ENCODE measurements at places on chromosomes 5 and 9. TPM values are rescaled to one million over a fixed set of nuclear protein-coding genes. Genes with fewer than 3 reads are reported as not detected.

- no peaks in the 10 kb centered on the region for H3K36me3 ChIP-seq
- no peak for DNase-seq
- H3K27me3 ChIP-seq = no peaks in the 10 kb centered on the region
- no peak overlapping the region for H3K27ac ChIP-seq
Observed at GRCh38 chr5:18378066-18378465, 743.8 kb downstream of the TAF11L14 start.

DNA sequence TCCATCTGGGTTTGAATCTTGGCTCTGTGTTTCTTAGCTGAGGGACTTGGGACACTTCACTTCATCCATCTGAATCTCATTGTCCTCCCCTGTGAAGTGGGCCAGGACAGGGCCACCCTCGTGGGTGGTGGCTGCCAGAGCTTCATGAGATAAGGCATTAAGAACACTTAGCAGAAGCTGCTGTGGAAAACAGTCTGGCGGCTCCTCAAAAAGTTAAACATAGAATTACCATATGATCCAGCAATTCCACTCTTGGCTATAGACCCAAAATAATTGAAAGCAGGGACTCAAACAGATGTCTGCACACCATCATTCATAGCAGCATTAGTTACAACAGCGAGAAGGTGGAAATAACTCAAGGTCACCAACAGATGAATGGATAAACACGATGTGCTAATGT is 42.4 kb upstream of the GGTA1 start:
- no peak overlapping the region for H3K27ac ChIP-seq
- no peak for DNase-seq
- no peak overlapping the region for H3K4me3 ChIP-seq

DNA sequence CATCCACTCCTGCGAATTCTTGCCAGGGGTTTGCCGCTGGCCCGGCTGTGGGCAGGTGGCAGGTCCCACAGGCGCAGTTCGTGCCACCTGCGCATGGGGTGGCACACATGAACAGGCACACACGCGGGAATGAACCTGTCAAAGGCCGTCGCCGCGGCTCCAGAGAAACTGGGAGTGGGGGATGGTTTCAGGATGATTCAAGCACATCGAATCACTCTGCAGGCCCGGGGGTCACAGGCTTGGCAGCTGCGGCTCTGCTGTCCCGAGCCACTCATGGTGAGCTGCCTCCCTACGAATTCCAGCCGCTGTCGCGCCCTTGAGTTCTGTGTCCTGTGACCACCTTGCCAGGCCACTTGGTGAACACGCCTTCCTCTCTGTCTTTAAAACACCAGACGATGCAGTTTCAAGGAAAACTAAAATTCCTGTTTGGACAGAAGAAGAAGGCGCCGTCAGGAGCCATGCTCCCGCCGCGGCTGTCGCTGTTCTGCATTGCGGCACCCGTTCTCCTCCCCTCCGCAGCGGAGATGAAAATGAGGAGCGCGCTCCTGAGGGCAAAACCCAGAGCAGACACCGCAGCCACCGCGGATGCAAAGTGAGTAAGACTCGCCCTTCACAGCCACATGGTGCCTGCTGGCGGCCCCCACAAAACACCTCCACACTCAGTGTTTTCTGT is 15.4 kb upstream of the EXOC3 start:
- no peaks in the 10 kb centered on the region for H3K27me3 ChIP-seq
- DNase-seq = no peak
- H3K4me1 ChIP-seq = peaks cover 22% of the 10 kb centered on the region
- H3K27ac ChIP-seq = no peak overlapping the region
- no peak overlapping the region for H3K4me3 ChIP-seq

- H3K36me3 ChIP-seq = no peaks in the 10 kb centered on the region
- H3K27ac ChIP-seq = peak within 1 kb of the TSS; percentile 77
- H3K4me3 ChIP-seq = peak within 1 kb of the TSS; percentile 87
Observed at GRCh38 chr5:108747774-108748400, at the start of gene FER. TSS of gene FER (plus strand) at chr5:108747897. CDS start at chr5:108798183, 50,286 bp downstream.

- H3K4me3 ChIP-seq = no peak overlapping the region
- no peak overlapping the region for H3K27ac ChIP-seq
- peaks cover 8% of the 10 kb centered on the region for H3K27me3 ChIP-seq
- no peak for DNase-seq
Observed at GRCh38 chr5:56569566-56569965, 245.8 kb upstream of the MAP3K1 start.

- H3K36me3 ChIP-seq = no peaks in the 10 kb centered on the region
- no peak for DNase-seq
- peaks cover 30% of the 10 kb centered on the region for H3K27me3 ChIP-seq
- no peaks in the 10 kb centered on the region for H3K4me1 ChIP-seq
Observed at GRCh38 chr9:97755618-97756267, 58.6 kb upstream of the XPA start.

- no peaks in the 10 kb centered on the region for H3K36me3 ChIP-seq
- DNase-seq = no peak
- H3K27ac ChIP-seq = no peak overlapping the region
- H3K4me3 ChIP-seq = no peak overlapping the region
- H3K27me3 ChIP-seq = peaks cover 2% of the 10 kb centered on the region
- H3K4me1 ChIP-seq = peaks cover 6% of the 10 kb centered on the region
Observed at GRCh38 chr5:10988622-10989021, 227.6 kb upstream of the DAP start.

HARS2 gene
- total RNA-seq = 31.2 TPM

SELENOP gene
- total RNA-seq = not detected

SHC3 gene
- not detected for total RNA-seq

RPL37 gene
- 1,451 TPM for total RNA-seq

CCDC192 gene
- not detected for total RNA-seq
